ENCODE measurements at places on chromosomes 4 and X. TPM values are rescaled to one million over a fixed set of nuclear protein-coding genes. Genes with fewer than 3 reads are reported as not detected.

CT45A2 gene
- total RNA-seq, result not detected

RHOH gene
- total RNA-seq, result 2.8 TPM

C4orf50 gene
- 0.06 TPM for total RNA-seq

TCEAL8 gene
- 71.6 TPM for total RNA-seq

MAGEA1 gene
- not detected for total RNA-seq

ARMCX1 gene
- 43.8 TPM for total RNA-seq

CNGA1 gene
- total RNA-seq, result 10.3 TPM

CYLC1 gene
- total RNA-seq, result not detected

SOX3 gene
- total RNA-seq, result not detected

UGT2B15 gene
- total RNA-seq, result not detected

AKAP4 gene
- not detected for total RNA-seq

TRAM1L1 gene
- 9.9 TPM for total RNA-seq

Measured in metanephros (tissue), 2 donors.